ENCODE measurements at places on chromosomes 1 and 21.

GRCh38 chr1:22364764-22365163 is 86.9 kb upstream of the ZBTB40 start:
- DNase-seq = no peak

DNA sequence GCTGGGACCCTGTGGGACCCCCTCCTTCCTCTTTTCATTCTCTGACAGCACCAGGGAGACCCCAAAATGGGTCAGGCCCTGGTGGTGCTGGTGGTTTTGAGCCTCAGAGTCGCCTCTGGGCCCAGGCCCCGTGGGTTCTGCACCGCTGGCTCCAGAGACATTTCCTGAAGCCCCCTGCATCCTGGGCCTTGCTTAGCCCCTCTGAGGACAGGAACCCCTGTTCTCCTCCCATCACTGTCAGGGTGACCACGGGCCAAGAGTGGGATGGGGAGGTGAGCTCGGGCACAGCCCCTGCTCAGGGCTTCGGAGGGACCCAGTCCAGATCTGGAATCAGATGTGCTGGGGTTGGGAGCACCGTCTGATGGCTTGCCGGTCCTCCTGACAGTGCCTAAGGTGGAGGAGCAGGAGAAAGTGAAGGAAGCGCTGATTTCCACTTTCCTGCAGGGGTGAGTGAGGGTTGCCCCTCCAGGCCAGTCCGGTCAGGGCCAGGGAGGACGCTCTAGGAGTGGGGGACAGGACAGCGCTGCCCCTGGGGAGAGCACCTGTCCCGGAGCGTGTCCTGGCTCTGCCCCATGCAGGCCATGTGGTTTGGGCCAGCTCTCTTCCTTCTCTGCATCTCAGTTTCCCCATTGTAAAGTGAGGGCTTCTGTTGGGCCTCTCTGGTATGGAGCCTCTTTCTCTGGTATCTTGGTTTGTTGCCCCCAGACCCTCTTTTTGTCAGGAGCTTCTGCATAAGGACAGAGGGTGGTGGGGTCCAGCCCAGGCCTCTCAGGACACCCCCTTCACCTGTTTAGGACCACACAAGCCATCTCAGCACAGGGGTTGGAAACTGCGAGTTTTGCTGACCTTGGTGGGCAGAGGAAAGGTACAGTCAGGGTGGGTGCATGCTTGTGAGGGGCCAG is 71.0 kb downstream of the TRIM11 start:
- DNase-seq = no peak

- no peak for DNase-seq
Measured at GRCh38 chr1:59412718-59413326, 115.9 kb downstream of the FGGY start.

GRCh38 chr1:22376001-22376400 is 75.7 kb upstream of the ZBTB40 start:
- no peak for DNase-seq

DNA sequence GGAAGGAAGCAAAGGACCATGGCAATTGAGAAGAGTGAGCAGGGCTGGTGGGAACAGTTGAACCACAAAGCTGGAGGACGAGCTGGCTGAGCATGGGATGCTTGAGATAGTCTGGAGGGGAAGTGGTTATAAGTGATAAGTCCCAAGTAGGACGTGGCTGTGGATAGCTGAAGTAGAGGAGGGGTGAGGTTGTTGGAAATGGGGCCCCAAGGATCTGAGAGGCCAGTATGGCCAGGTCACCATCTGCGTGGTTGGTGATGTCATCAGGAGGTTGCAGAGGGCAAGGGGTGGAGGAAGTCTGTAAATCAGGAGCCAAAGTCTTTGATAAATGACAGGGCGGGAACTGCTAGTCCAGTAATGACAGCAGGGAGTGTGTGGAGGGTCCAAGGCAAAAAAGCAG is 11.0 kb upstream of the REN start:
- no peak for DNase-seq

DNA sequence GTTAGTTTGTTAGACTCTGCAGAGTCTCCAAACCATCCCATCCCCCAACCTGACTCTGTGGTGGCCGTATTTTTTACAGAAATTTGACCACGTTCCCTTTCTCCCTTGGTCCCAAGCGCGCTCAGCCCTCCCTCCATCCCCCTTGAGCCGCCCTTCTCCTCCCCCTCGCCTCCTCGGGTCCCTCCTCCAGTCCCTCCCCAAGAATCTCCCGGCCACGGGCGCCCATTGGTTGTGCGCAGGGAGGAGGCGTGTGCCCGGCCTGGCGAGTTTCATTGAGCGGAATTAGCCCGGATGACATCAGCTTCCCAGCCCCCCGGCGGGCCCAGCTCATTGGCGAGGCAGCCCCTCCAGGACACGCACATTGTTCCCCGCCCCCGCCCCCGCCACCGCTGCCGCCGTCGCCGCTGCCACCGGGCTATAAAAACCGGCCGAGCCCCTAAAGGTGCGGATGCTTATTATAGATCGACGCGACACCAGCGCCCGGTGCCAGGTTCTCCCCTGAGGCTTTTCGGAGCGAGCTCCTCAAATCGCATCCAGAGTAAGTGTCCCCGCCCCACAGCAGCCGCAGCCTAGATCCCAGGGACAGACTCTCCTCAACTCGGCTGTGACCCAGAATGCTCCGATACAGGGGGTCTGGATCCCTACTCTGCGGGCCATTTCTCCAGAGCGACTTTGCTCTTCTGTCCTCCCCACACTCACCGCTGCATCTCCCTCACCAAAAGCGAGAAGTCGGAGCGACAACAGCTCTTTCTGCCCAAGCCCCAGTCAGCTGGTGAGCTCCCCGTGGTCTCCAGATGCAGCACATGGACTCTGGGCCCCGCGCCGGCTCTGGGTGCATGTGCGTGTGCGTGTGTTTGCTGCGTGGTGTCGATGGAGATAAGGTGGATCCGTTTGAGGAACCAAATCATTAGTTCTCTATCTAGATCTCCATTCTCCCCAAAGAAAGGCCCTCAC is at the start of gene OLIG2:
OLIG2 (plus strand) TSS at position 447 of the 954 bp plus-strand sequence. CDS start 928 bp downstream, outside the sequence.
- DNase-seq = peak; percentile 82

GRCh38 chr1:150895618-150896017 is 8.7 kb downstream of the CTXND2 start:
- no peak for DNase-seq

DNA sequence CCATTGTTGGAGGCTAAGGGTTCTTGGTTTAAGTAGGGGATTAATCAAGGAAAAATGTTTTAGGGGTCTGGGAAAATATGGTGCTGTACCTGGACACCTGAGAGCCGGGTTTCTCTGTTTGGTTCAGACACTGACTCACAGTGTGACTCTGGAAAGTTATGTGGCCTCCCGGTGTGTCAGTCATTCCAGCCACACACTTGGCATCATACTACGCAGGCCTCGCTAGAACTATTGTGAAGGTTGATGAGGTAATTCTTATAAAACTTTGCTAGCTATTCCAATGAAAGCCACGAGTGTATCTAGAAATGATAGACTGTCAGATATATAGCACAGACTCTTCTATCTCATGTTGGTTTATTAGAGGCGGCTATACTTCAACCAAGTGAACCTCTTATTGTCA is 4.8 kb upstream of the CAMSAP2 start:
- no peak for DNase-seq

DNA sequence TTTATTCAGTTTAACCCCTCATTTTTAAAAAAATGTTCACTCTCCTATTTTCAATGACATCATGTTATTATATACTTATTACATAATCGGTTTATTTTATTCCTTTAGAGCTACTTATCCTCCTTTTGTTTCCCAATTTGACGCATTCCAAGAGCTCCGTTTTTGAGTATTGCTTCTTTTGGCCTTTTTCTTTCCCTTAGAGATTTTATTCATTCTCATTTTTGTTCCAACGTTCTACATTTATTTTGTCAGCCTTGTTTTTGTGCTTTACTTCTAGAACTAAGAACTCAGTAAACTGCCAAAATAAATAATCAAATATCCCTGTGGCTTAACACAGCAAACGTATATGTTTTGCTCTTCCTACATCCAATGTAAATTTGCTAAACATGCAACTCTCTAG is 769.1 kb downstream of the NCAM2 start:
- DNase-seq = no peak

- DNase-seq = no peak
Measured at GRCh38 chr21:46173573-46173972, 10.7 kb downstream of the SPATC1L start.

- no peak for DNase-seq
Measured at GRCh38 chr1:218869276-218869675, 304.4 kb upstream of the LYPLAL1 start.

- DNase-seq = no peak
Measured at GRCh38 chr1:184061396-184062003, 10.0 kb downstream of the TSEN15 start.

GRCh38 chr21:45893740-45894449 is 87.7 kb upstream of the COL6A1 start:
- DNase-seq = no peak

DNA sequence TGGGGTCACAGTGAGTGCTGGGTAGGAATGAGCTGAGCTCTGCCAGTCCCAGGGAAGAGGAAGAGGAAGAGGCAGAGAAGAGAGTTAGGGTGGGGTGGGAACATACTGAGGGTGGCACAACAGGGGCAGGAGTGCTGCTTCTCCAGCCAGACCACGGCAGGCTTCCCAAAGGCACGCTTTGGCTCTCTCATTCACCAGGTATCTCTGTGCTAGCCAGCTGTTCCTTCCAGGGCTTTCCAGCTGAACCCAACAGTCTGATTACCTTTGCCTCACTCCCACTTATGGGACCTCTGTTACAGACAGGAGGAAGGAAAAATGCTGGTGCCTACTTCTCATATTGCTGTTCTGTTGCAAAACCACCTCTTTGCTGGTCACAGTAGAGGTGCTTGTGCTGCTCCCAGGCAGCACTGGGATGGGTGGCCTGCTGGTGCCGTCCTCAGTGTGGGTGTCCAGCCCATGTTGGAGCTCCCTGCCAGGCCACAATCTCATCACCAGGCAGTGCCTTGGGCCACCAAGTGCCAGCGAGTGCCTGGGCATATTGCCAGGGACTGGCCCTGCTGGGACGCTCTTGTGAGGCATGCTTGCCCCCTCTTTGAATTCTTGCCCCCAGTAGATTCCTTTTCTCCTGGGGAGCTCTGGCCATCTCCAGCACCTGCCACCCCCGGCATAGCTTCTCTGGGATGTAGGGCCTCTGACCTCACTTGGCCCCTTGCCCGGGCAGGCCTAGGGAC is 2.1 kb downstream of the ADORA1 start:
- DNase-seq = no peak

DNA sequence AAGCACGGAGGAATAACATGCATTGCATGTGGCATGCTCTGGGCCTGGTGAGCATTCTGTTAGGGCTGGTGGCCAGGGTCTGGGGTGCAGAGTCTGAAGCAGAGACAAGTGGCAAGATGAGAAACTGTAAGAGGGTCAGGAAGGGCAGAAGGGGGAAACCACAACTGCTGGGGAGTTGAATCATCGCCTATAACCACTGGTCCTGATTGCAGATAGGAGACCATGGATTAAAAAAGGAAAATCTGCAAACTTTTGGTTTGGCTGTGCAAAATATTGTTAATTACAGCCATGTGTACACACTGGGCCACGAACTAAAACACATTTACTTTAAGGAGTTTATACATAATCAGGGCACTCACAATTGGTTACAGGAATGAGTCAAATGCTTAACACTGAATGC is 76.6 kb downstream of the TGFBR3 start:
- DNase-seq = no peak

DNA sequence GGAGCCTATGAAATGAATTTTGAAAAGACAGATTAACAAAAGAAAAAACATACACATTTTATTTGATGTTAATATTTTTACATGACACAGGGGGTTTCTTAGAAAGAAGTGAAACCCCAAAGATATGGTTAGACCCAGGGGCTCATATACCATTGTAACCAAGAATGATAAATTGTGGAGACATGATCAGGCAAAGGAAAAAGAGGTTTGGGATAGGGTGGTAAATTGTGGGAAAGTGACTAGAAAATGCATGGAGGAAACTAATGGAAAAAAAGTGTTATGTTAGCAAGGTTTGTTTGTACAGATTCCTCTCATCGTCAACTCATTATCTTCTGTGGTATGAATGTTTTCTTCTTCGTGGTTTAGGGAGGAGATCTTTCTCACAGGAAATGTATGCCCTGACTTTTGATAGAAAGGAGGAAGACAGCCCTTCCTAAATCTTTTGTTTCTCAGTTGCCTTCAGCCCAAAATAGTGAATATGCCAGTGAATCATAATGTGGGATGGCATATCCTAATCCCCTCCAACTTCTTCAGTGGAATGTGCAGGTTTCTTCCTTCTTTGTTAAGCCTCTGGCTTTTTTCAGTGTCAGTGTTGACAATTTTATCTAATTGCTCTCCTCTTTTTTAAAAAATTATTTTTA is 140.4 kb upstream of the UBE2U start:
- DNase-seq = no peak

DNA sequence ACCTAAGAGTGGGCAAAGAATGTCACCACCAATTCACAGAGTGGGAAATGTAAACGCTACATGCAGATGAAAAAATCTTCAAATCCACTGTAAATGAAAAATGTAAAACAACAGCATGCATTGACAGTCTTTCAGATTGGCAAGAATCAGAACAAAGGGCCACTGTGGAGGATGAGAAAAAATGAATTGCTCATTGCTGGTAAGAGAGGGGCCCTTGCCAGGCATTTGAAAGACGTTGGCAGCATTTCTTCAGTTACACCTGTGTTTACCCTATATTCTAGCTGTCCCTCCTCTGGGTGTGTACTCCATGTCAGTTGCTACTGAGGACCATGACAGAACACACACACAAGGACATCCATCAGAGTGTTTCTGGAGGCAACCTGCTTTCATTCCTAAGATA is 25.8 kb upstream of the AADACL3 start:
- no peak for DNase-seq

DNA sequence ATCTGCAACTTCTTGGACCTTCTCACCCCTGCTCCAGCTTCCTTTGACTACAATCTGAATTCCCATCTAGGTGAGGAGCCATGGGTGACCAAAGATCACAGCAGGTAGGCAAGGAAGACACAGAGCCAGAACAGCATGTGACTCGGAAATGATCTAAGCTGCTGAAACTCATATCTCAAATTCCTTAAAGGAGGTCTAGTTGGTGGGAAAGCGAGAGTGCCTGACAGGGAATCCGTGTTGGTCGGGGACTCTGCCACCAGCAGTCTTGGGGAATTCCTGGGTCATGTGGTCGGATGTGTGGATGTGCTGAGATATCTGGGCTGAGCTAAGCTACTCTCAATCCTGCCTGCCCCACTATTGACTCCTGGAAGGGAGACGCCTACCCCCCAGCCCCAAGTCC is 3.2 kb upstream of the NUAK2 start:
- DNase-seq = no peak

GRCh38 chr1:8866792-8867415 is 11.6 kb downstream of the ENO1 start:
- DNase-seq = no peak

All from NCI-H510A (cell line).